Activated CD8-positive, alpha-beta T cell treated with anti-CD3 and anti-CD28 coated beads for 36 hours (primary cell): ENCODE measurements at places on chromosomes 1 and 21. TPM values are rescaled to one million over a fixed set of nuclear protein-coding genes. Genes with fewer than 3 reads are reported as not detected.

- DNase-seq, result no peak
Observed at GRCh38 chr1:187877220-187877619, 1048.5 kb downstream of the PLA2G4A start.

Gene ADAMTS4
- total RNA-seq, result 1.1 TPM

DNA sequence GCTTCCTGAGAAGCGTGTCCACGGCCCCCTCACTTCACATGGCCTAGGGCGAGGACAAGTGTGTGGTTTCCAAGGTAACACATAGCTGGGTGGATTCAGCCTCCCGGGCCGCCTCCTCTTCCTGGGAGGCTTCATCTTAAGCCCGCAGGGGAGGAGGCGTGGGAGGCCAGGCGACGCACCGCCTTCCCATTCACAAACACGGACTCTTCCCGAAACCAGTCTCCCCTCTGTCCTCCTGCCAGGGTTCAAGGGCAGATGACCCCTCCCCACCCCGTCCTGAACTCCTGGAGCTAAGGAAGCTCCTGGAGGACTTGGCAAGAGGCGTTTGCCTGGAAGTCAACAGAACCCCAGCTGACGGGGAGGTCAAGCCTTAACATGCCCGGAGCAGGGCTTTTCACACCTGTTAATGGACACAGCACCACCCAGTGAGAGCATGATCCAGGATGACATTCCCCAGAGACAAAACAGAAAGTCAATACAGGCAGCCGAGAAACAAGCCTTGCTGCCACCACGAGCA lies 56.7 kb downstream of the KCNN3 start:
- DNase-seq, result no peak

GRCh38 chr1:159882527-159882862 lies 17.5 kb downstream of the CFAP45 start:
- DNase-seq, result no peak

DNA sequence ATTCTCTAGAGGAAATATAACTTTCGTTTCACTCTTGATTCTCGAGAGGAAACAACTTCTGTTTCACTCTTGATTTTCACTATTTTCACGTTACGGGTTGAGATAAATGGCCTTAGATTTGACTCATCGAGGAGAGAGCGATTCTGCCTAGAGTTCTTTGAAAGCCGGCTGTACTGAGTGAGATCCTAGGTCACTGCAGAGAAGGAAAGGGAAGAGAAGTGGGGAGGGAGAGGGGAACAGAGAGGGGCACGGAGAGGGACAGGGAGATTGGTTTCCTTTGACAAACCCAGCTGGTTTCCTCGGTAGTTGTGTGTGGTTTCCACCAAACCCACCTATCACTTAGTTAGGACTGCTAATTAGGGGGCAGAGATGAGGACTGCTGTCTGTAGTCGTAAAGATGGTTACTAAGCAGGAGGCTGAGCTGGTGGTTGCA lies 21.6 kb upstream of the GPR137B start:
- DNase-seq, result peak; percentile 43

Gene SEMA6C
- 3.7 TPM for total RNA-seq

DNA sequence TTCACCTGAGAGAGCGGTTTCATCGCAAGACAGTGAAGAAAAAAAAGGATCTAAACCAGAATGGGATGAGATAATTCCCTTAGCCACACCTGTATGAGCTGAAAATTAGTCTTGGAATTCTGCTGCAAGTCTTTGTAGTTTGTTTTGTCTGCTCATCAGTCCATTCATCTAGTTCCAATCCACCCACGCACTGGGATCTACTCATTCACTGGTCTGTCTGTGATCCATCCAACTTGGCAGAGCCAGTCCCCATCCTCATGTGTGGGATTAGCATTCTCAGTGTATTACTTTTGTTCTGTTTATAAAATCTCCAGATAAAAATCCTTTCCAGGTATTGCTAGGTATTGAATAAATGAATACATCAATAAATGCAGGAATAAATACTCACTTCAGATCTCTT lies 266.5 kb upstream of the USP24 start:
- DNase-seq, result no peak

DNA sequence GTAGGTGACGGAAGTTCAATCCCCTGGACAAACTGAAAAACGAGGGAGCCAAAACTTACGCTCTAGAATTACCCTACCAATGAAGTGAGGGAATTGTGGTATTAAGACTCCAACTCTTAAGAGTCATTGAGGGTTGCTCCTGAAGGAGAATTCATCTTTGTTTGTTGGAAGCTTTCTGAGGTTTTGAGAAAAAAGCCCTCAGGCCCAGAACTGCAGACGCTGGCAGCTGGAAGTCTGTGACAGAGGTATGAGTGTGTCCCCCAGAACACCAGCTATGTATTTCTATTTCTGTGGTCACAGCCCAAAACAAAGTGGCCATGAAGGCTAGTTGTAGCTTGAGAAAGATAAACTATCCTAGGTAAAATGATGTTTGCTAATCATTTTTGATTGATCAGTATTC lies 438.8 kb upstream of the B3GALT2 start:
- DNase-seq, result no peak

Gene STUM
- total RNA-seq, result not detected

- DNase-seq, result peak; percentile 26
Observed at GRCh38 chr21:43716376-43717165, 2.4 kb upstream of the PDXK start.

Gene ZSCAN20
- total RNA-seq, result 2.6 TPM

DNA sequence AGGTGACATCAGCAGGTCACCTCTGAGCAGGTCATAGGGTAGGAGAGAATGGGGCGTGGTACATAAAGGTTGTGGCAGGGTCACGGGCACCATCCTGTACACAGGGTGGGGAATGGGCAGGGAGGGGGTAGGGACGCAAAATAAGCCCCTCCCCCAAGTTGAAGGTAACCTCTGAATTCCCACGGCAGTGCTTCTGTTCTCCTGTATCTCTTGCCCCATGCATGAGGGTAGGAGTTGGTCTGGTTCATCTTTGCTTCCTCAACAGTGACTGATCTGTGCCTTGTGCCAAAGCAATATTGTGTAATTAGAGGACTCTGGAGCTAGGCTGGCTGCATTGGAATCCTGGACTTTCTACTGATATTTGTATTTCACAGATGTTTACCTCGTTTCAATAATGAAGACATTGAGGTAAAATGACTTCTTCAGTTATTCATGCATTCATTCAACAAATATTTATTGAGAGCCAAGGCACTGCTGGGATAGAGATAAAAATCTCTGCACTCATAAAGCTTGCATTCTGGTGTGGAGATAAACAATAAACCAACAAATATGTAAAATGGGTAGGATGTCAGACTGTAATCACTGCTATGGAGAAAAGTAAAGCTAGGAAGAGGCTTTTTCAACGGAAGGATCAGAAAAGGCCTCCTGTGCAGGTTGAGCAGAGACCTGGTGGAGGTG lies 18.4 kb upstream of the GFI1 start:
- DNase-seq, result no peak

Gene CEP170
- 37.5 TPM for total RNA-seq

Gene CTSS
- 38.4 TPM for total RNA-seq

DNA sequence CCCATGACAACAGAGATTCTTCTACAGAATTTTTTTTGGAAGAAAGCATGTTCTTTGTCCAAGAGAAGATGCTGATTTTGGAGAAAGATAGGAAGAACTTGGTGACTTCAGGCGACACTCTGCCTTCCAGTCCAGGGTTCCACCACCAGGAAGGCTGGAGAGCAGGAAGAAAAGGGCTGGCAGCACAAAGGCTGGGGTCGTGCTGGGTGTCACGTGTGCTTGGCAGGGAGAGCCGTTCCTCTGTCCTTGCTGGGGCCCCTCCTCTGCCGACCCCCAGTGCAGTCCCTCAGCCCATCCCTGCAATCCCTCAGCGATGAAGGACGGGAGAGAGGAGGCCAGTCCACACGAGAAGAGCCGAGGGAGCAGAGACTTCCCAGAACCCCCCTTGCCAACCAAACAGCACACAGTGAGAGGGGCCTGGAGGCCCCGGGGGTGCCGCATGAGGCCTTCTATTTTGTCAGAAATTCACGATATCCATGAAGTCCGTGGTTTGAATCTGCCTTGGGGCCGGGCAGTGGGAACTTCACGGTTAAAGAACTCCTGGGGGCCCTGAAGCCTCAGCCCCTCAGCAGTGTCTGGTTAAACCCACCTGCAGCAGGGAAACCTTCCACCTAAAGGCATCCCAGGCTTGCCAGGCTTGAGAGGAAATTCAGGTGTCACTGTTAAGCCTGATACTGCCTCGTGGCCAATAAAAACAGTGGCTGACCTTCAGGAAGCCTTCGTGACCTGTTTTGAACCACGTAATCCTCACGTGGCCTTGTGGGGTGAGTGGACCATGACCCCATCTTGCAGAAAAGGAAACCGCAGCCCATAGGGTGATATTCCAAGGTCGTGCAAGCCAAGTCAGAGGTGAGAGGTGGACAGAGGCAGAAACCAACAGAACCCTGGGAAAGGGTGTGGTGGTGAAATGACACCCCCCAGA lies 3.4 kb downstream of the KRTAP10-12 start:
- DNase-seq, result no peak

DNA sequence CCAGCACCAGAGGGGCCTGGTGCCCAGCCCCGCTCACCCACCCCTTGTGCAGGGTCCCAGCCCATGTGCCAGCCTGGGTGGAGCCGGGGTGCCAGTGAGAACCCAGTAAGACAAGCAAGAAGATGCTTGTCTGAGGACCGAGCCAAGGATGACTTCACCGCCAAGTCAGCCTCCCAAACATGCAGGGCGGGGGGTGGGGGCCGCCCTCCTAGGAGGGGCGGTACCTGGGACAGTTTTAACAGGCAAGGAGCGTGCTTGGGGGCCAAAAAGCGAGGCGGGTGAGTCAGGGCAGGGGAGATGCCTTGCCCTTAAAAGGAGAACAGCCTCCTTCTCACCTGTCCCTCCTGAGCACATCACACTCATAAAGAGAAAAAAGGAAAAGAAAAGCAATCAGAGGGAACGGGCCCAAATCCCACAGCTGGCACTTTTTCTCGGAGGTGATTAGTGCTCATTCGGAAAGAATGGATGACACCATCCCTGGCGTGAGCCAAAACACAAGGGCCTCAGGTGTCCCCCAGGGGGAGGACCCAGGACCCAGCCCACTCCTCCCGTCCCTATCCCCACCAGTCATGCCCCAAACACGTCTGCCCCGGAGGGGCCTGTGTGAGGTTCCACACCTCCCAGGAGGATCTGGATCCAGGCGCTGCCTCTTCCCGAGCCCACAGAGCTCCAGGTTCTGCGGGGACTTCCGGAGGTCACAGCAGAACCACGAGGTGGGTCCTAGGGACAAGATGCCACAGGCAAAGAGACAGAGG lies 77.6 kb upstream of the IFFO2 start:
- DNase-seq, result no peak

DNA sequence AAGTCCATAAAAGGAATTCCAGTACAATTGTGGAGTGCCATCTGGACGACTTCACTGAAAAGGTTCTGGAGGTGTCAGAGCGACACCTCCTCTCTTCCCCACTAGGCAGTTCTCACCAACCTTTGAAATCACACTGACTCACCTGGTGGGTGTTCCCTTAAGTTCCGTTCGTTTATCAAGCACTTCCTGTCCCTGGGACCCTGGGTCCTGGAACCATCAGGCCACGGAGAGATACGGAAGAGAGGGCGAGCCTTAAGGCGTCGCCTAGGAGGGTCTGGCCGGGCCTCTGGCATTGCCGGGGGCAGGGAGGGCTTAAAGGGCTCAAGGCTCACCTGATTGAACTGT lies 317 bp downstream of the SPAG17 start:
- DNase-seq, result no peak

Gene DNALI1
- not detected for total RNA-seq

GRCh38 chr1:206929524-206929923 lies 7.8 kb upstream of the FCMR start:
- DNase-seq, result no peak

GRCh38 chr1:7457811-7458210 lies 313.3 kb upstream of the VAMP3 start:
- DNase-seq, result no peak

Gene OLIG2
- total RNA-seq, result not detected

GRCh38 chr1:4689271-4689935 lies 35.0 kb downstream of the AJAP1 start:
- no peak for DNase-seq

- DNase-seq, result peak; percentile 7
Observed at GRCh38 chr1:243256590-243256989, 749 bp downstream of the SDCCAG8 start.

Gene EDN2
- not detected for total RNA-seq

Gene SNX7
- not detected for total RNA-seq

Gene REN
- total RNA-seq, result not detected

Gene KRTAP19-1
- not detected for total RNA-seq

Gene MYCL
- total RNA-seq, result 0.13 TPM

Gene CPT2
- total RNA-seq, result 17.8 TPM

- DNase-seq, result no peak
Observed at GRCh38 chr1:160282807-160283206, 2.1 kb downstream of the PEX19 start.

Gene ITLN2
- total RNA-seq, result not detected

DNA sequence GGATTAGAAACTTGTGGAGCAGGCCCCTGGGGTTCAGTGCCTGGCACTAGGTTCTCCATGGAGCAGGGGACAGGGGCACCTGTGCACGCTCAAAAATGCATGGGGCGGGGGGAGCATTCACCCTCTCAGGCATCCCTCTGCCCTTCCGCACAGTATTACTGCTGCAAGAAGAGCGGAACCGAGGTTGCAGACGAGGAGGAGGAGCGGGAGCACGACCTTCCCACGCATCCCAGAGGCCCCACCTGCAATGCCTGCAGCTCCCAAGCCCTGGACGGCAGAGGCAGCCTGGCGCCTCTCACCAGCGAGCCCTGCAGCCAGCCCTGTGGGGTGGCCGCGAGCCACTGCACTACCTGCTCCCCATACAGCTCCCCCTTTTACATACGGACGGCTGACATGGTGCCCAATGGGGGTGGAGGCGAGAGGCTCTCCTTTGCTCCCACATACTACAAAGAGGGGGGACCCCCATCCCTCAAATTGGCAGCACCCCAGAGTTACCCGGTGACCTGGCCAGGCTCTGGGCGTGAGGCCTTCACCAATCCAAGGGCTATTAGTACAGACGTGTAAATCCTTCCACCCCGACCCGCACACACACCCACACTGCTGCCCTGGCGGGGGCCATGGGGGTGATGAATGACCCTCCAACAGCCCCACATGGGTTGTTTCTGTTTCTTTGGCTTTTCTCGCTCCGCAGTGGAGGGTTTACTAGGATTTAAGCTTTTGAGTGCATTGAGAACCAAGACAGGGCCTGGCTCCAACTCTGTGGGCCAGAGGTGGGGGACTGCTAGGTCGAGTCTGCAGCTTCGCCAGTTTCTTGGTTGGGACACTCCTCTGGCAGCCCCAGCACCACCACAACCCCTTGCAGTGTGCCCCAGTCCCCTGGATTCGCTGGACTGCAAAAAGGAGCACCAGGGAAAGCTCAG lies 63.7 kb downstream of the TOR1AIP2 start:
- no peak for DNase-seq

DNA sequence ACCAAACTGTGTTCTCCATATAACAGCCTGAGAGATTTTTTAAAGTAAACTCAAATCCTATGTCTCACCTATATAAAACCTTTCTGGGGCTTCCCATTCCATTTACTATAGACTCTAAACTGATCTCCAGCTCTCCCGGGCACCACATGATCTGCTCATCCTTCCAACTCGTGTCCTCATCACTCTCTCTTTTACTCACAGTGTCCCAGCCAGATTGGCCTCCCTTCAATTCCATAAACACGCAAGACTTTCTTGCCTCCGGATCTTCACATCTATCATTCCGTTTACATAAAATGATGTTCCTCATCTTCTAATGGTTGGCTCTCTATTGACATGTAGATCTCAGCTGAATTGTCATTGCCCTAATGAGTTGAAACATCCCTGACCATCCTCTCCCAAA lies 59.4 kb downstream of the ZNF697 start:
- DNase-seq, result no peak

- DNase-seq, result peak; percentile 31
Observed at GRCh38 chr21:45818276-45818903, 163.2 kb upstream of the COL6A1 start.

- DNase-seq, result no peak
Observed at GRCh38 chr1:227725046-227725445, 10.1 kb downstream of the JMJD4 start.
